ENCODE measurements at places on chromosomes 3 and 15. TPM values are rescaled to one million over a fixed set of nuclear protein-coding genes. Genes with fewer than 3 reads are reported as not detected.

DNA sequence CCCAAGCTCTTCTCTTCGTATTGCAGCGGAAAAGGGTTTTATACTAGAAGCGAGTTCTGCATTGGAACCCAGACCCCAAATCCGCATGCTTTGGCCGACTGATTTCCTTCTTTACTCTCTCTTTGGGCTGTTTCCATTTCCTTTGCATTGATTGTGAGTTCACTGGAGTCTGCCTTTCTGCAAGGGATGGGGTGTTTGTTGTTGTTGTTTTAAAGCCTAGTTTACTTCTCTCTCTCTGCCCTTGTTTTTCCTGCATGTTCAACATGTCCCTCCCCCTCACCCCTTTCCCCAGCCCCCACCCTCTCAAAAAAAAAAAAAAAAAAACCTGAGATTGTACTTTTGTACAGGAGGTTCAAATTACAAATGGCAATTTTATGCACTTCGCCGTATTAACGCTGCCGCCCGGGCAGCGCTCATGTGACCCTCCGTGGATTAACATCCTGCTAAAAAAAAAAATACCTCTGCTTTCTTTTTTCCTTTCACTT, 2.2 kb downstream of the NR2F2 start:
- DNase-seq: no peak

- peak; percentile 35 for DNase-seq
Observed at GRCh38 chr3:187968883-187969580, 184.9 kb upstream of the LPP start.

GRCh38 chr3:7683426-7683825, 818.2 kb upstream of the LMCD1 start:
- DNase-seq: no peak

DNA sequence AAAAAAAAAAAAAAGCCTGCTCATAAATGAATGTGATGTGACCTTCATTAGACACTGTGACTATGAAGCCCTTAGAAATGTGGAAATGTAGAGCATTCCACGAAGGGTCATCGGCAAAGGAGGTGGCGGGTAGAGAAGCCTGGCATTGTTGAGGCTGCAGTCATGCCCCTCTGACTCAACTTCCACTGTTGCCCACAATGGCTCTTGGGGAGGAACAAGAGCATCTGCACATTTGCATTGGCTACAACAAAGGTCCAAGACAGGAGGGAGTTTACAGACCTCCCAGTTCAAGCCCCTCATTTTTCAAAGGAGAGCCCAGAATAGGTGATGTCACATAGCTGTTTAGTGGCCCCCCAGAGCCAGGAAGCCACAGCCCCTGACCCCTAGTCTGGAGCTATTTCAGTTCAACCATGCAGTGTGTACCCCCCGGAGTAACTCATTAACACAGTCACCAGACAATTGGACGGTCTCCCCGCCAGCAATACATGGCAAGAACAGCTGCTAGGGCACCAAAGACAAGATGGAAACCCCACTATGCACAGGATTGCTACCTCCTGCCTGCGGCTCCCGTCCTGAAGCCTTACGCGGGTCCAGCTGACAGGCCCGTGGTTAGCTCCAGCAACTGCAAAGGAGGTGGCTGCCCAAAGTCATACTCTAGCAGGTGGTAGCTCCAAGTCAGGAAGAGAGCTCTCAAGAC, 56.2 kb downstream of the SH3BP5 start:
- no peak for DNase-seq

DNA sequence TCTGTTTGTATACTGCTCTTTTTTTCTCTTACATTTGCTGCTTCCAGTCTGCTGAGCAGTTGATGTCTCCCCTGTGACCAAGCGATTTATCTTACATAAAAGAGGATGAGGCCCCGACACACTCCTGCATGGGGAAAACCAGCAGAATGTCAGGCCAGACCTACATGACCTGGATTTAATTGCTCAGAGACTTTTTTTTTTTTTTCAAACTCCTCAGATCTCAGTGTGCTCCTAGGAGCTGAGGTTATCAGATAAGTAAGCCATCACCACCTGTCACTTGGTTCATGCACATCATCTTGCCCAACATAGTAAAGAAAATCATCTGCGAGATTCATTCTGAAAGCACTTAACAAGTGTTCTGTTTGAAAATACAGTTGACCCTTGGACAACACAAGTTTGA, 163.1 kb downstream of the PLCL2 start:
- no peak for DNase-seq

- peak; percentile 49 for DNase-seq
Observed at GRCh38 chr3:171309906-171310359, 150.3 kb downstream of the TNIK start.

GRCh38 chr3:187986514-187986934, 167.4 kb upstream of the LPP start:
- peak; percentile 83 for DNase-seq

GRCh38 chr3:50408443-50408944, 49.2 kb upstream of the TMEM115 start:
- no peak for DNase-seq

Gene C3orf20
- not detected for total RNA-seq

Gene SLC38A3
- total RNA-seq: not detected

Gene EXD1
- not detected for total RNA-seq

Gene GOLGA6D
- not detected for total RNA-seq

Gene GLDN
- total RNA-seq: not detected

Gene KCNH8
- not detected for total RNA-seq

Data from Caki2 (cell line).